ENCODE measurements at places on chromosomes 16 and 17.

DNA sequence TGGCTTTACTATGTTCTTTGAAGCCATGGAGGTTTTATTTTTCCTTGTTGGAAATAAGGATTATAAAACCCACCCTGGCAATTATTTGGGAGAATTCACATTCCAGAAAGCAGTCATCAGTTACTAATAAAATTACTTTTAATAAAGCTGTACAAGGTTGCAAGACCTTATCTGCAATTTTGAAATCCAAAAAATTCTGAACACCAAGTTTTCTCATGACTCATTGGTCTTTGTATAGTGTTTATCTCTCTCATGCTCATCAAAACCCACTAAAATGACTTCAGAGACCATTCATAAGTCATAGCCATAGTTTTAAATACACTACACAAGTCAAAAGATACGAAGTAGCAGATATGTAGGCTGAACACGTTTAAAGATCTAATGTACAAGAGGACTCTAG, 6.0 kb upstream of the KRT38 start:
- DNase-seq: no peak

DNA sequence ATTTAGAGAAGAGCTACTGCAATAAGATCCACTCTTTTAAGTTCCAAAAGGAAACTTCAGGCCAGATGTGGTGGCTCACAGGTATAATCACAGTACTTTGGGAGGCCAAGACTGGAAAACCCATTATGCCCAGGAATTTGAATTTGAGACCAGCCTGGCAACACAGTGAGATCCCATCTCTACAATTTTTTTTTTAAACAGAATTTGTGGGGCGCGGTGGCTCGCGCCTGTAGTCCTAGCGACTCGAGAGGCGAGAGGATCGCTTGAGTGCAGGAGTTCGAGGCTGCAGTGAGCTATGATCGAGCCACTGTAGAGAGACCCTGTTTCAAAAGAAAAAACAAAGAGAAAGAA, 793 bp downstream of the COG7 start:
- no peak for DNase-seq

- DNase-seq: no peak
These were observed 61.1 kb upstream of the KCNJ16 start for GRCh38 chr17:70013911-70014310.

- no peak for DNase-seq
These were observed 30.9 kb downstream of the SERPINF1 start for GRCh38 chr17:1792495-1793446.

DNA sequence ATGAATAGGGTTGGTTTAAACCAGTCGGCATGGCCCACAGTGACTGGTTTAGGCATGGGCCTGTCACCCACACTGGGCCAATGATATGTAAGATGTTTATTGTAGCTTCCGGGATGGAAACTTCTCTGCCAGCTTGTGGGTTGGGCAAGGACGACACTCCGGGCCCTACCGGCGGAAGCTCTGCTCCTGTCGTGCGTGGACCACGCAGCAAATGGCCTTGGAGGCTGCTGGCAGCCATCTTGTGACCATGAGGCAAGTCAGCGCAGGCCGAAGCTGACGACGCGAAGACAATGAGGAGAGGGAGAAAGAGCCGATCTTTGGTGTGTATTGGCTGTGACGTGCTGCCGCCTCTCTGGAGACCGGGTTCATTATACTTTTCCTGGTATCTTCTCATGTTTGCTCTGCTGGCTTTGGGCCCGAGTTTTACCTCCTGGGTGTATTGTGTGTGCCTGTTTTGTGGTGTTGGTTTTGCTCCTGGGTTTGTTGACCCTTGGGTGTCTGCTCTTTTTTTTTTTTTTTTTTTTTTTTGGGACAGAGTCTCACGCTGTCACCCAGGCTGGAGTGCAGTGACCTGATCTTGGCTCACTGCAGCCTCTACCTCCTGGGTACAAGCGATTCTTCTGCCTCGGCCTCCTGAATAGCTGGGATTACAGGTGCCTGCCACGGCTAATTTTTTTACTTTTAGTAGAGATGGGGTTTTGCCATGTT, 15.4 kb downstream of the SLC25A10 start:
- no peak for DNase-seq

GRCh38 chr16:85246473-85246872, 134.2 kb upstream of the CIBAR2 start:
- no peak for DNase-seq

GRCh38 chr16:50308237-50308965, 42.0 kb downstream of the ADCY7 start:
- no peak for DNase-seq

DNA sequence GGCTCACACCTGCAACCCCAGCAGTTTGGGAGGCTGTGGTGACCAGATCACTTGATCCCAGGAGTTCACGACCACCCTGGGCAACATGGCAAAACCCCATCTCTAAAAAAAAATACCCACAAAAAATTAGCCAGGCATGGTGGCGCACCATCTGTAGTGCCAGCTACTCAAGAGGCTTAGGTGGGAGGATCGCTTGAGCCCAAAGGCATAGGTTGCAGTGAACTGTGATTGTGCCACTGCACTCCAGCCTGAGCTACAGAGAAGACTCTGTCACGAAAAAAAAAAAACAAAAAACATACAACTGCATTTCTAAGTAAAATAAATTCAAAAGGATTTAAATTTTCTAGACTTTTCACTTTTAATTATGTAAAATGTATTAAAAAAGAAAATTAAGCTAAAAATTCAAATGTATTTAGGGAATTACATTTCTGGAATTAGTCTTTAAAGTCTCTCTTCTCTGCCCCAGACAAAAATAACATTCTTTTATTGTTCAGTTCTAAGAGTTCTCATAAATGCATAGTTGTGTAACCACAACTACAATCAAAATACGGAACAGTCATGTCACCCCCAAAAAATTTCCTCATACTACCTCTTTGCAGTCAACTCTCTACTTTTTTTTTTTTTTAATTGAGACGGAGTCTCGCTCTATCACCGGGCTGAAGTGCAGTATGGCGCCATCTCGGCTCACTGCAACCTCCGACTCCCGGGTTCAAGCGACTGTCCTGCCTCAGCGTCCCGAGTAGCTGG, 14.1 kb downstream of the FAM222B start:
- no peak for DNase-seq

GRCh38 chr16:2825049-2825742, 4.9 kb upstream of the ZG16B start:
- no peak for DNase-seq

DNA sequence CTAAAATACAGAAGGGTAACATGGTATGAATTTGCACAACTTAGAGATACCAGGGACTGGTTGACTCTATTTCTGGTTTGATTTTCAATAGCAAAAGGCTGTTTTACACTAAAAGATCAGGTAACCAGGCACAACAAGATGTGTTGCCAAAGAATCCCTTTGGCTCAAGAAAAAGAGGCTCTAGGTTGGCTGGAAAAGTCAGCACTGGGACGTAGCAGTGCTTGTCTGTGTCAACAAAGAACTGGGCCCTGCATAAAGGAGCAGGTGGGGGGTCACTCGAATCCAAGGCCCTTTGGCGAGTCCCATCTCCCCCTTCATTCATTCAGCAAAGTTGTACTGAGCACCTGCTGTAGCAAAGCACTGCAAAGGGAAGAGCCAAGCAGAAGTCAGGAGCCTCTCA, 18.4 kb downstream of the SDR42E1 start:
- no peak for DNase-seq

DNA sequence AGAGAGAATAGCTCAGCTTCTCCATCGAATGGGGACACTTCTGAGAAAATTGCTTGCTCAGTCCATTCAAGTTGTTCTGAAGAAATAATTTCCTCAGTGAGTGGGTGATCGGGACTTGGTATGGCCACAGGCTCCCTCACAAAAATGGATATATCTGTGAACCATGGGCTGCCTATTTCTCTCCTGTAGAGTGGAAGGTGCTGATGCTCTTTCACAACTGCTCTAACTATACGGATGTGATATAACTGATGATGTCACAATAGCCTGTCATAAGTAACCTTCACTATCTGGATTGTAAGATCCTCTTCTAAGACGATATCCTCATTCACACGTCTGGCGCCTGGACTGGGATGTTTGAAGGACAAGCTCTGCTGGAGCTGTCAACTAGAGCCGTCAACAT, 4.7 kb upstream of the CCL18 start:
- no peak for DNase-seq

DNA sequence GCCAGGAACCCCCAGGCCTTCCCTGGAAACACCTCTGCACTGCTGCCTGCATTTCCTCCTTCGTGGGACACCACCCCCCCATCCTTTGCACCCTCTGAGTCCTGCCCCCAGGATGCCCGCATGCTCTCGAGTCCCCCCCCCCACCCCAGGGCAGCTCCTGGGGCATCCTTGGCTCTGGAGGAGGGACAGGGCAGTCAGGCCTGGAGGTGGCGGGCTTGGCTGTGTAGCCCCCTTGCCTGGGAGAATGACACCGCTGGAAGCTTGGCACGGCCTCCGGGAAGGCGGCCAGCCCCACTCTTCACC, 98.9 kb upstream of the GSE1 start:
- DNase-seq: no peak

DNA sequence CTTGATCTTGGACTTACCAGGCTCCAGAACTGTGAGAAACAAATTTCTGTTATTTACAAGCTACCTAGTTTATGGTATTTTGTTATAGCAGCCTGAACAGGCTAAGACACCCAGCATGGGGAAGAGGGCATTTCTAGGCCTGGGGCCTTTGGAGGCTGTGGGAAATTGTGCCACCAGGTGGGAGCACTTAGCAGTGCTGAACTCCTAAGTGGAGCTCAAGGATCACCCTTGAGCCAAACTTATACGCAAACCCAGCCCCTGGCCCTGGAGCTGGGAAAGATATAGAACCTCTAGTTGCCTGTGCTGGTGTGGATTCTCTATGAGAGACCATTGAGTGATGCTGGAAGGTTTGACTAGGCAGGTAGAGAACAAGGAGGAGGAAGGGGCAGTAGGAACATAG, 36.1 kb downstream of the MIS12 start:
- DNase-seq: no peak

GRCh38 chr17:82754297-82755208, 2.7 kb downstream of the TBCD start:
- DNase-seq: no peak

- peak; percentile 23 for DNase-seq
These were observed 52.5 kb downstream of the ZFPM1 start for GRCh38 chr16:88505405-88506082.

- DNase-seq: no peak
These were observed 10.1 kb upstream of the CCL17 start for GRCh38 chr16:57394444-57394843.

DNA sequence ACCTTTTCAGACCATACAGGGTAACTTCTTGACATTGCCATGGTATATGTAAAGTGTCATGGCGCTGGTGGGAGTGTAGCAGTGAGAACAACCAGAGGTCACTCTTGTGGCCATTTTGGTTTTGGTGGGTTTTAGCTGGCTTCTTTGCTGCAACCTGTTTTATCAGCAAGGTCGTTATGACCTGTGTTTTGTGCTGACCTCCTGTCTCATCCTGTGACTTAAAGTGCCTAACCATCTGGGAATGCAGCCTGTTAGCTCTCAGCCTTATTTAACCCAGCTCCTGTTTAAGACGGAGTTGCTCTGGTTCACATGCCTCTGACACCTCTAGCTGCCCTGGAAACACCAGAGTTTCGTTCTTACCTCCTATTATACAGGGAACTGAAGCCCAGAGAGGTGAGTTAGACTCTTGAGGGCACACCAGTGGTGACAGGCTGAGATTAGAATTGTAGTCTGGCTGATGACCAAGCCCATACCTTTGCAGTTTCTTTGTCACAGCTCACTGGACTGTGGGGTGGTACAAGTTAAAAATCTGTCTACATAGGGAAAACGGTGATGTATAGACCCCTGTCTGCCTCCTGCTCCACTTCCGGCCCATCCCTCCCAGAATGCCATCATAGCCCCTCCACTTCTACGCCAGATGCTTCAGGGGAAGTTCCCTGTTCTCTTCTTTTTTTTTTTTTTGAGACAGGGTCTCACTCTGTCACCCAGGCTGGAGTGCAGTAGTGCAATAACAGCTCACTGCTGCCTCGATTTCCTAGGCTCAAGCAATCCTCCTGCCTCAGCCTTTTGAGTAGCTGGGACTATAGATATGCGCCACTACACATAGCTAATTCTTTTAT, 21.0 kb downstream of the KSR1 start:
- no peak for DNase-seq

- peak; percentile 18 for DNase-seq
These were observed 270.7 kb downstream of the NTN1 start for GRCh38 chr17:9291912-9292560.
